ENCODE measurements at places on chromosomes 7 and 10. TPM values are rescaled to one million over a fixed set of nuclear protein-coding genes. Genes with fewer than 3 reads are reported as not detected.

TRPV5 gene
- not detected for polyA plus RNA-seq

MRPS16 gene
- polyA plus RNA-seq = 105 TPM

DLX6 gene
- 3.5 TPM for polyA plus RNA-seq

CDC14C gene
- polyA plus RNA-seq = not detected

Measured in hepatocyte (in vitro differentiated cells).